Epithelial cell of proximal tubule (primary cell): ENCODE measurements at places on chromosomes 4 and X.
A peak's percentile ranks its signal among the peaks of the same experiment; 100 is the strongest.

GRCh38 chrX:119325456-119325855 lies 73.7 kb upstream of the SLC25A43 start:
- DNase-seq, result no peak

DNA sequence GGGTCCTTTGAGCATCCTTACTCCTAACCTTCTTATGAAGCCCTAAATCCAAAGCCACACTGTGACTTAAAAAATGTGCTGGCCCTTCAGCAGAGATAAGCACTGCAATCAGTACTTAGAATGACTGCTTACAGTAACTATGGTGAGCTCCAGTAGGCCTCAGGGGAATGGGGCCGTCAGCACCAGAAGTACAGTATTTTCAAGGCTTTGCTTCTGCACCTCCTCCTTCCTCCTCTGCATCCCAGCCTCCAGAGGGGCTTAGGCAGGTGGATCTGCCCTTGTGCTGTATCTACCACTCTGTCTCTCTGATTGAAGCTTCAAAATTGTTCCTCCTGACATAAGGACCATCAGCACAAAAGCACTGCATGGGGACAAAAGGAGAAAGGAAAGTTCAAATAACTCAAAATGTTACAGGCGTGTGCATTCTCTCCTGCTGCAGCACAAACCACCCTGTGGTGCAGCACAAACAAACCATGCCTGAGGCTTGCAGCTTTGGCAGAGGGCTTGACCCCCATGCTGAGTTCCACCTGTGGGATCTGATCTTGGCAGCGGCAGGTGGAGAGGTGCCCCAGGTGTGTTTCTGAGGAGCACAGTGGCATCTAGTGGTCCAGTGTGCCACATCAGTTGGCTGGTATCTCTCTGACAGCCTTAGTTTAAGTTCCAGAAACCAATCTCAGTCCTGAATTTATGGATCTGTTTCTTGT lies 164.7 kb downstream of the SOWAHB start:
- DNase-seq, result no peak

DNA sequence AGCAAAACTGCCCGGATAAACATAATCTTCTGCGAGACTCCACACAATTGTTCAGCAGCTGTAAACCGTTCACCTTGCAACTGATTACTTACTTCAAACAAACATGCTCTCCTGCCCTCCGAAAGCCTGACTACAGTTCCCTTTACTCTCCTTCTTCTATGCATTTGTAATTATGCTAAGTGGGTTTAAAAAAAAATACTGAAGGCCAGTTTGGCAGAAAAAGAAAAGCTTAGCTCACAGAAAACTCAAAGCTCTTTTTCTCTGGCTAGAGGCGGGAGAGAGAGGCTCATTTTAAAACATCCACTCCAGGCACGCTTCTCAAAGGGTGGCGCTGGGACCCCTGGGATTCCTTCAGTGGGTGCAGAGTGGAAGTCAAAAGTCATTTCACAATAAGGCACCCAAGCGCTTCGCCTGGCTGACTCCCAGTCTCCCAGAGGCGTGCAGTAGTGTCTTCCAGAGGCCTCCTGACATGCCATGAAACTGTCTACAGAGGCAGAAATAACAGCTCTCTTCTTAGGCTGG lies 1.9 kb downstream of the DHRSX start:
- peak; percentile 29 for DNase-seq

DNA sequence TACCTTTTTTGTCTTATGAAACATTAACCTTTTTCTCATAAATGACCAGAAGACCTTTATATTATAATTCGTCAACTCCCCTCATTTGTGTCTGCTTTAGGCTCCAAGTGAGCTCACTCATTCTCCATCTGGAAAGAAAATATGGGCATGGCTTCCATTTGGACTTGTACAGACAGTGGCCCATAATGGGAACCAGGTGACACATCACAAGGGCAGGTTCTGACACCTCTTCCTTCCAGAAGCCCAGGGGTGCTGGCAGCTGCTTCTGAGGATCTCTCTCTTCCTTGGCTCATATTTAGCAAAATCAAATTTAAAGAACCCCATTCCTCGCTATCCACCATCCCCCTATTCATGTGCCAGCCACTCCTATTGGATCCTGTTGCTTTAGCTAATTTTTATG lies 69.6 kb downstream of the CD38 start:
- DNase-seq, result no peak
